ENCODE measurements at places on chromosomes 13 and 19.

GRCh38 chr13:47843005-47843404 lies 158.1 kb downstream of the SUCLA2 start:
- DNase-seq = no peak

GRCh38 chr19:8057545-8058270 lies 5.1 kb downstream of the CCL25 start:
- no peak for DNase-seq

DNA sequence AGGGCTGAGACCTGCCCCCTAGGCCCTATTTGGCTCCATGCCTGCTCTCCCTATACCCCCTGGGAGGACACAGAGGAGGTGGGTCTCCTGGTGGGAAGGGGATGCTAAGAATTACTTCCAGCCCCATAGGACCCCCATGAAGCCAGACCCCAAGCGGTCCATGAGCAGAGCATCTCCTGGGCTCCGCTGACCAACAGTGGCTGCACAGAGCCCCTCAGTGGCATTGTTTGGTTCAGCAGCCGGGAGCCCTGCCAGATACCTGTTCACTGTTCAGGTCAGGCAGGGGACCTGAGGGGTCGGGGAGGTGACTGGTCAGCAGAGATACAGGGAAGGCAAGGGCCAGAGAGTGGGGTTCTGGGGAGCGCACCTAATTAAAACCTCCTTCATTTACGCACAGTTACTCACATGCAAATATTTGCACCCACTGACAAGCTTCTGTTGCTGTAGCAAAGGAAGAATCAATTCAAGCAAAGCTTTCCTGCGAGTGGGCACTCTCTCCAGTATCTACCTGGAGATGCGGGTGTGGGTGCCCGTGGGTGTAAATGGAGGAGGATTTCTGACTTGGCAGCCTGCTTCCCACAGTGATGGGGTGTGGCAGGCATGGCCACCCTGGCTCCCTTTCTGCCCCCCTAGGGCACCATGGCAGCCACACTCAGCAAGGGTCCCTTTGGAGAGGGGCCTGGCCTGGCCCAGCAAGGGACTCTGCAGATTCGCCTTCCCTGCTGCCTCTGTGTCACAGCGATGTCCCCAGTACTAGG lies 83.5 kb downstream of the CHST8 start:
- no peak for DNase-seq

GRCh38 chr13:39803156-39803555 lies 147.7 kb downstream of the COG6 start:
- no peak for DNase-seq

GRCh38 chr19:6705931-6706632 lies 14.4 kb downstream of the C3 start:
- DNase-seq = no peak

DNA sequence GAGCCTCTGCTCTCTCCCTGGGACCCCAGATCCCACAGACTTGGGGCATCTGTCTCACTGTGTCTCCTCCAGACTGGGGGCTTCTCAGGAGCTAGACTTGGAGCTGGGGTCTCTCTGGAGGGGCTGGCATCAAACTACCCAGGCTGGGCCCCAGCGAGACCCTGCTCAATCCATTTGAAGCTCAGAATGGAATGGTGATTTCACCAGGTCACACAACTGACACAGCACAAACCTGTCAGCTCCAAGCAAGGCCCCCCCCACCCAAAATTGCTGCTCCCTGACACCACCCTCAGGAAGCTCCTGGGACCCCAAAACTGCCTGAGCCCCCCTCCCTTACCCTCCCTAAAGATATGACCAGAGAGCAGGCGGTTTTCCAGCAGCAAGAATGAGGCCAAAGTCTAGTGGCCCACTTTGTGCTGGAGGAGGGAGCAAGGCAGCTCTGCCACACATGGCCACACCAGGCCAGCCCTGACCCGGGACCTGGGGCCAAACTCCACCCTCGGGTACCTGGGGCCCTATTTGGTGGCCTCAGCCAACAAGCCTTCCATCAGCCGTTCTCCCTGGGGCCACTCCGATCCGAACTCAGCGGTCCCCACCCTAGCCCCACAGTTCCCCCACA lies 2.4 kb downstream of the NR2F6 start:
- no peak for DNase-seq
